Mesenteric fat pad (tissue), 1 donor: ENCODE measurements at places on chromosomes 1 and 21. TPM values are rescaled to one million over a fixed set of nuclear protein-coding genes. Genes with fewer than 3 reads are reported as not detected.

Gene KCNH1
- total RNA-seq: 0.26 TPM

Gene CELA2A
- 0.74 TPM for total RNA-seq

- no peak for DNase-seq
These were observed 49.7 kb downstream of the NMNAT2 start for GRCh38 chr1:183368213-183369108.

Gene ZNF496
- total RNA-seq: 14.4 TPM

- DNase-seq: no peak
These were observed 2.8 kb downstream of the RPS8 start for GRCh38 chr1:44777969-44778635.

DNA sequence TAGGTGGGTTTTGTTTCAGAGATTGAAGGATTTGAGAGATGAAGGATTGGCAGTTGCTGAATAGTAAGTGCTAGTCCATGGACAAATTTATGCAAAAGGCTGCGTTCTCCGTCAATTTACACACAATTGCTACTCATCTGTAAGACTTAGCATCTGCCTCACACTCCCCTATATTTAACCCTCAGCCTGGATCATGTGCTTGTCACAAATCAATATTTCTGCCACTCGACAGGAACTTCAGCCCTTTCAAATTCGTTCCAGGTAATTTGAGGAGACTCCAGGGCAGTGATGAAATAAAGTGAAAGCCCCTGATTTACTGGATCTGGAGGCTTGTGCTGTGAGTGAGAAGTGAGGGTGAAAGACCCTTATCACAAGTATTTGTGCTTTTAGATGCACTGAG, 105.6 kb upstream of the UBE2U start:
- no peak for DNase-seq

GRCh38 chr1:55868026-55868425, 652.9 kb upstream of the USP24 start:
- DNase-seq: no peak

DNA sequence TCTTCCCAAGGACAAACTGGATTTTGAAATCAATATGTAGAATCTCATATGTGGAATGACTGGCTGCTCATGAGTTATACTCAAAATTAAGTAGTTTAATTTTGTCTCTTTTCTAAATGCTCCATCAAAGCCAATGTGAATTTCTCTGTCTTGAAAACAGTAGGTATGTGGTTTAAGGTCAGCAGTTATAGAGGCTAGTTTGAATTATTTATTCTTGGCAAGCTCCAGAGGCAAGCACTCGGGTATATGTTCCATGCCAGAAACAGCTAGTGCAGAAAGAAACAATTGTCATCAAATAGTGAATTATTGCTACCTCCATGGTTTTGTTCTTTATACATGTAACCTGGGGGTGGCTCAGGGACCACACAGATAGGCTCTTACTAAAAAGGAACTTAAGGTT, 63.5 kb downstream of the LRIG2 start:
- no peak for DNase-seq

- DNase-seq: peak; percentile 98
These were observed 4.5 kb downstream of the HDGF start for GRCh38 chr1:156746728-156747631.

DNA sequence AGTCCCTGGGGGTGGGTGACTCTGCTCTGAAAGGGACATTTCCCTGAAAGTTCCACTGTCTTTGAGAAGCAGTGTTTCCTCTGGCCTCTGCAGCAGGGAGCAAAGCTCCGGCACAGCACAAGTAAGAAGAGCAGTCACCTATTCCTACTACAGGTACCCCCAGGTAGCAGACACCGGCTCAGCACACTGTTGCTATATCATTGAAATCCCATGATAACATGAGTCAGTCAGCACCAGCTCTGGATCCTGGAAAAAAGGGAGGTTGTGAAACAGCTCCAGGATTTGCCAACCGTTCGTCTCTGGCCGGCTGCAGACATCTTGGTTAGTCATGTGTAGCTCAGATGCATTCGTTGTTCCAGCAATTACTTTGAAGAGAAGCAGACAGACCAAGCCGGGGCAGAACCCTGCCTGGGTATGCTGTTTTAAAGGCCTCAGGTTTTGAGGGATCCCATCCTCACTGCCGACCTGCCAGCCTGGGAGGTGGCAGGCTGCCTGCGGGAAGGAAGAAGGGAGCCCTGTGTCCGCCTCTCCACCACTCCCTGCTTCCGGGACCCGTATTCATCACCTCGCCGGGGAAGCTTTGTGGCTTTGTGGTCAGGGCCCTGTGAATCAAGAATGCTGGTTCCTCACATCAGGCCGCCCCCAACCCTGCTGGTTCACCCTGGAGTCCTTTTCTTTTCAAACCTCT, 139.2 kb downstream of the CLIC6 start:
- DNase-seq: no peak

DNA sequence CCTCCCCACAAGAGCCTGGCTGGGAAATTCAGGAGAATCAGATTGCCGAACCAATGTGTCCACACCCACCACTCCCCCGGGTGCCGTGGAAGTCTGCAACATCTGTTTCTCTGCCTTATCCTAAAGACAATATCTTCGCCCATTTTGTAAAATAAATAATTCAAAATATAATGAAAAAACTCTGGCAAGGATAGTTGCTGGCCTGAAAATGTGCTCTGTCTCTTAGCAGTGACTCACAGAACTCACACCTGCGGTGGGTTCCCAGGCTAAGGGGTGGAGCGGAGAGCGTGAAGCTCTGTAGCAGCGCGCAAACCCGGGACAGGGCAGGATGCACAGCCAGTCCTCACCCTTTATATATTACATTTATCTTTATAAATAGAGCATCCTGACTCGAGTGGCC, 99.9 kb downstream of the COLGALT2 start:
- no peak for DNase-seq

Gene CFHR1
- total RNA-seq: 1.8 TPM

- no peak for DNase-seq
These were observed 45.6 kb downstream of the XCL2 start for GRCh38 chr1:168498159-168498631.

DNA sequence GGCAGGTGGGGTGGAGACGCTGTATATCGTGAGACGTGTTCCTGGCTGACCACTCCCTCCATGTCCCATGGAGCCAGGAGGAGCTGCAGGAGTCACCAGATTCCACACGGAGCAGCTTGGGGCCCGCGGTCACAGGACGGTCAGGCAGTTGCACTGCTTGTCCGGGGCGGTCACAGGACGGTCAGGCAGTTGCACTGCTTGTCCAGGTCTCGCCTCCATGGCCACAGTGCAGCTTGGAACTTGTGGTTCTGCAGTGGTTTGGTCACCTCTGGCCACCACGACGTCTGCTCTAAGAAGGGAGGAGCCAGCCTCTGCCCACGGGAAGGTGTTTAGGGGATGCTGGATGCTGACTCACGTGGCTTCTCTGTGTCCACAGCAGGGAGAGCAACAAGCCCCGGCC, 33.0 kb downstream of the SLX9 start:
- no peak for DNase-seq

- peak; percentile 45 for DNase-seq
These were observed 36.1 kb downstream of the PEX14 start for GRCh38 chr1:10510520-10511493.

DNA sequence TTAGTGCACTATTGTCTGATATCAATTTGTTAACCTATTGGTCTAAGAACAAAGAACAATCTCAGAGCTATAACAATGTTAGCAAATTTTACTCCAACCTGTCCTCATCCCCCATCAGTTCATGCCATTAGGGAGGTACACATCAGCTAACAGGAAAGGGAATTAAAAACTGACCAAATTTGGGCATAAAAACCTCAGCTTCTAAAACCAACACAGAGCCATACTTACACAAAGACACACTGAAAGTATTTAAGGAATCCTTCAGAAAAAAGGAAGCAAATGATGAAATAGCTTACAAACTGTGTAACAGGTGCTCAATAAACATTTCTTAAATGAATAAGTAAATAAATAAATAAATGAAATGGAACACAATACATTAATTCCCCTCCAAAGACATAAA, 89.2 kb downstream of the TTLL7 start:
- no peak for DNase-seq

Gene SF3B4
- 47.9 TPM for total RNA-seq

- DNase-seq: no peak
These were observed 552 bp downstream of the UBR4 start for GRCh38 chr1:19209439-19209989.

GRCh38 chr1:36080236-36080635, 3.7 kb upstream of the TEKT2 start:
- DNase-seq: no peak

- no peak for DNase-seq
These were observed 800 bp downstream of the HIPK1 start for GRCh38 chr1:113929750-113930498.

Gene CFAP74
- total RNA-seq: not detected

Gene PROK1
- total RNA-seq: 1.3 TPM

- no peak for DNase-seq
These were observed 295.0 kb downstream of the OMA1 start for GRCh38 chr1:58251430-58252073.

Gene FMO5
- total RNA-seq: 2.5 TPM

Gene DNAJC8
- total RNA-seq: 70.7 TPM

DNA sequence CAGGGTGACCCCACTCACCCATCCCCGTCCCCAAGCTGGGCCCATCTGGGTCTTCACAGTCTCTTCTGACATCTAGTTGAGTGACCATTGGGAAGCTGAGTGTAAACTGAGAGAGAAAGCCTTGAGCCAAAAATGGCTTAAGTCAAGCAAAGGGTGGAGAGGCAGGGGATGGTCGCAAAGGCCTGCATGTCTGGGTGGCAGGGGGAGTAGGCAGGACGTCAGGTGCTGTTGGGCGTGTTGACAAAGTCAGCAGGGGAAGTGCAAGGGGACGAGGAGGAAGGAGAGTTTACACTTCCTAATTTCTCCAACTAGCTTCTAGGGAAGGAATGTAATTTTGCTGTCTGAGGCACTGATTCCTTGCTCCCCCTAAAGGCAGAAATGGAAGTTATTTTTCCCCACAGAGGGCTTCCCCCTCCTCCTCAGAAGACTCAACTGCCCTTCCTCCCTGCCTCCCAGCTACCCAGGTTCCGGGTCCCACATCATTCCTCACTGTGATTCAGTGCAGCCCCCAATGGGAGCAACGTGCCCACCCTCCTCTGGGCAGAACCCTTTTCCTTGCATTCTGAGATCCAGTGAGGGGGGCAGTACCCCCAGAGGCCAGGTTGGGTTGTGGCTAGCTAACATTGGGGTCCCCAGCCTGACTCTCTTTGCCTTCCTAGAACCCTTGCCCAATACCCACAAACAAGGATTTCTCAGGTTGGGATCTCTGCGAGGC, 1.2 kb upstream of the ADORA1 start:
- peak; percentile 53 for DNase-seq

Gene DNAJC28
- 1.6 TPM for total RNA-seq

DNA sequence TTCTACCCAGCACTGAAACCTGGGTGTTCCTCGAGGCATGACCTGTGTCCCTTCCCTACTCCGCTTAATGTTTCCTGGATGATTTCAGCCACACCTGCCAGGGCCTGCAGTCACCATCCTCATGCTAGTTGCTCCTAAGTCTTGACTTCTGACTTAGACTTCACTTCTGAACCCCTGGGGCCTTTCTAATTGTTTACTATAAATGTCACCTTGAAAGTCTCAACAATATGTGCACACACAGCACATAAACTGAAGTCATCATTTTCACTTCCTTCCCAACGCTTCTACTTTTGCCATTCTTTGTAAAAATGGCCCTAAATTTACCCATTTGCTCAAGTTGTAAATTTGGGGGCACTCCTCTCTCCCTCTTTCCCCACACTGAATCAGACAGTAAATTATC, 141.1 kb downstream of the DYRK1A start:
- no peak for DNase-seq

GRCh38 chr1:163346326-163346870, 24.6 kb downstream of the NUF2 start:
- no peak for DNase-seq

DNA sequence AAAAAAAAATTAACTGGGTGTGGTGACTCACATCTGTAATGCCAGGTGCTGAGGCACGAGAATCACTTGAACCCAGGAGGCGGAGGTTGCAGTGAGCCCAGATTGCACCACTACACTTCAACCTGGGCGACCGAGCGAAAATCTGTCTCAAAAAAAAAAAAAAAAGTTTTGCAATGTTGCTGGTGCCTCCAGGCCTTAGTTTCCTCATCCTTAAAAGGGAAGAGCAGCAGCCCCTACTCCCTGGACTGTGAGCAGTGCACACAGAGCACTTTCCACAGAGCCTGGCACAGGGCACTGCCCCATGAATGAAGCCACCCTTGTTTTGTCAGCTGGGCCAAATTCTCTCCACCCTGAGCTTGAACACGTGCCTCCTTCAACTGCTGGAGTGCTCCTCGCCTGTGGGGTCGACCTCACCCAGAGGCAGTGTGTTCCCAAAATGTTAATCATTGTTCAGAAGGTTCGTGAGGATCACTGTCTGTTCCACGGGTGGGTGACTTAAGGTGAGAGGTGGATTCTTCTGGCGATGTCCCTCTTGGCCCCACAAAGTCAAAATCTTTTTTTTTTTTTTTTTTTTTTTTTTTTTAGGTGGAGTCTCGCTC, 152.1 kb upstream of the TMEM51 start:
- DNase-seq: no peak

DNA sequence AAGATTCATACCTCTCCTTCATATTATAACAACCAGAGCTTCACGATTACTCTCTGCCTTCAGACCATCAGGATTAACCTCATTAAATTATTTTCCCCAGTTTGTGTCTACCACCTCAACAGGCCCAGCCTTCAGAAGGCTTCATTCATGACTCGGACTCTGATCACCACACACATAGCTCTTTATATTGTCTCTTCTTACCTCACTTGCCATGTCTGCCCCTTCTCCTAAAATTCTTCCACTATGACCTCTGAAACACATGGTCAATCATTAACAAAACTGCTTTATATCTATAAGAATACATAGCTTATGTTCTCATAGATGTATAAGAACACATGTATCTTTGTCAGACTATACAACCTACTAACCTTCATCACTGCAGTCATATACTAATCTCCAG, 79.8 kb downstream of the USP1 start:
- DNase-seq: no peak

GRCh38 chr1:47627471-47628370, 189.9 kb downstream of the FOXD2 start:
- peak; percentile 62 for DNase-seq

GRCh38 chr1:56788102-56788501, 31.1 kb downstream of the FYB2 start:
- DNase-seq: no peak

DNA sequence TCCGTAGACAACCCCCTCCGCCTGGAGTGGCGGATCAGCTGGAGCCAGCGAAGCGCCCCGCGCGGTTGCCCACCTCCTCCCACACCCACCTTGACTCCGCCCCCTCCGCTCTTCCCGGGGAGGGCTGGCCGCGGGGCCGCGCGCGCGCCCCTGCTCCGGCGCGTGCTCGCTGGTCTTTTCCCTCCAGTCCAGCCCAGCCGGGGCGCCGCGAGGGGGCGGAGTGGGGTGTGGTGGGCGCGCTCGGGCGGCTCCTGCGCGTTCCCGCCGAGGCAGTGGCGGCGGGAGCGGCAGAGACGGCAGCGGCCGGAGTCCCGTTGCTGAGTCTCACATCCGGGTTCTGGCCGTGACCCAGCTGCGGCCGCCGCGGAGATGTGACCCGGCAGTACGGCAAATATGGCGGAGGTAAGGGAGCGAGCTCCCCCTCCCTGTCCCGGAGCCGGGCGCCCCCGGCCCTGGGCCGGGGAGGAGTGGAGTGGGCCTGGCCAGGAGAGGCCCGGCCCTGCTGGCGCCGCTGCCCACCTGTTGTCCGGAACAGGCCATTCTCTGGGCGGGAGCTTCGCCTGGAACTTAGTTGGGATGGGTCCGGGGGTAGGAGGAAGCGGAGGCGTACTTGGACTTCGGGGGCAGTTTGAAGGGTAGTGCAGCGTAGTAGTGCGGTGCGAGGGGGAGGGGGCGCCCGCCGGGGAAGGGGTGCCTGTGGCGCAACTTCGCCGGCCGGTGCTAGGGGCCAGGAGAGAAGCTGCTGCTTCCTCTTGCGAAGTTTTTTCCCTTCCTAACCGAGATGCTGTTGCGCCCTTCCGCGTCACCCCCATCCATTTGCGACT, 5.4 kb downstream of the MIER1 start:
- DNase-seq: peak; percentile 98
